ENCODE measurements at places on chromosomes 12 and 14.

- no peak for DNase-seq
Observed at GRCh38 chr14:91464615-91465205, 45.4 kb downstream of the PPP4R3A start.

DNA sequence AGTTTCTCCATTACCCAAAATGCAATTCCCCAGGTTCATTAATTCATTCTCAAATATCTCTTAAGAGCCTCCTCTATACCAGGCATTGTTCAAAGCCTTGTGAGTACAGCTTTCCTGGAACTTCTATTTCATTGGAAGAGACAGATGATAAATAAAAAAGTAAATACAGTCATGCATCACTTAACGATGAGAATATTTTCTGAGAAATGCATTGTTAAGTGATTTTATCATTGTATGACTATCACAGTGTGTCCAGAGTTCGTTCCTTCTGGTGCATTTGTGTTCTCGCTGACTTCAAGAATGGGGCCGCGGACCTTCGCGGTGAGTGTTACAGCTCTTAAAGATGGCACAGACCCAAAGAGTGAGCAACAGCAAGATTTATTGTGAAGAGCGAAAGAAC lies 66.0 kb downstream of the ANO4 start:
- DNase-seq, result no peak

- DNase-seq, result no peak
Observed at GRCh38 chr14:51360592-51360991, 120.5 kb downstream of the TMX1 start.

GRCh38 chr14:68564191-68564825 lies 228.6 kb downstream of the ZFP36L1 start:
- no peak for DNase-seq

DNA sequence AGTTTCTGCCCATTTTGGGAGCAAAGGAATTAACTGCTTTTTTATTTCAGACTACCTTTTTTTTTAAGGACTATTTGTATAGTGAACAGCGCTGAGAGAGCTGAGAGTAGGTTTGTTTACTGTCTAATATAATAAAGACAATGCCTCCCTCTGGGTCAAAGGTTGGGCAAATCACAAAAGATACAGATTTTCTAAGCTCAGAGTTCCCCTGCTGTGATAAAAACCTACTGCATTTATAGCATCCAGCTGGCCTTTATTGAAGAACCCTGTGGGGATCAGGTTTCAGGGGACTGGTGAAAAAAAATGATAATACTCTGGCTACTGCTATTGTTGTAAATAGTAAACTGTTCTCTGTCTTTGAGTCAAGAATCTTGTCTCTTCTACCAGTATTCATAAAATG lies 28.7 kb downstream of the CCDC59 start:
- DNase-seq, result no peak

DNA sequence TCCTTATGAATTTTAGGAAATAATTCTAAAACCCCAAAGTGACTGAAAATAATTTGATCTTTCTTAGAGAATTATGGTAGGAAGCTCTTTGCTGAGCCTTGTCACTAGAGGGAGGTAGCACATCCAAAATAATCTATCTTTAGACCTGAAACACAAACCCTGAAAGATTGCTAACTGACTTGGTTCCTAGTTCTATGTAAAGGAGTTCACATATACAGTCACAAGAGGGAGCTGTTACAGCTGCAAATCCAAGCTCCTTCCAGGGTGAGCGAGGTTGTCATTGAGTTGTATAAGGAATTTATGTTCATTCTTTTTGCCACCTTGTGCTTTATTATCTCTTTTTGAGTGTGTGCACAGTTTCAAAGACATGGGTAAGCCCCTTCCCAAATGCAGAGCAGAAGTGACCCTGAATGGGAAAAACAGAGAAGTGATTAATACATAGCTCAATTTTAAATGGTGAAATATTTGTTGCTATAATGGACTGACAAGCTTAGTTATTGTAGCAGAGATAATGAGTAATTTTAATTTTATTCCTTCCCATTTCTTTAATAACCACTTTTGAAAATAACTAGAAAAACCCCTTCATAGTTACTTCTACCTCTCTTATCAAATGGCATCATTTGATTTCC lies 387.9 kb downstream of the DAD1 start:
- DNase-seq, result no peak

DNA sequence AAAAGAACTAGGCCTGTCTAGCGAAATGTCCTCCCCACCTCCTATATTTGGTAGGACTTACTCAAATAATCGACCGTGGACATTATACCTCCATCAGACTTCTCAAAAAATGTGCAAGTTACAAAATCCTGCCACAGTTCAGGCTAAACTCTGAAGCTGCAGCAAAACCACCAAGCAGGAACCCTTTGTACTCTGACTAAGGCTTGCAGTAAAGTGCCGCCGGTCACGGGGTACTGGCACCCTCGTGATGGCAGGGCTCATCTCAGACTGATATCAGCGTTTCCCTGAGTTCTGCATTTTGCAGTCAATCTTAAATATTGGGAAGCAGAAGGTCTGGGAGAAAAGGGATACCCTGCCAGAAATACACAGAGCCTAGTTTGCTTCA lies 17.1 kb downstream of the SLC11A2 start:
- DNase-seq, result no peak

DNA sequence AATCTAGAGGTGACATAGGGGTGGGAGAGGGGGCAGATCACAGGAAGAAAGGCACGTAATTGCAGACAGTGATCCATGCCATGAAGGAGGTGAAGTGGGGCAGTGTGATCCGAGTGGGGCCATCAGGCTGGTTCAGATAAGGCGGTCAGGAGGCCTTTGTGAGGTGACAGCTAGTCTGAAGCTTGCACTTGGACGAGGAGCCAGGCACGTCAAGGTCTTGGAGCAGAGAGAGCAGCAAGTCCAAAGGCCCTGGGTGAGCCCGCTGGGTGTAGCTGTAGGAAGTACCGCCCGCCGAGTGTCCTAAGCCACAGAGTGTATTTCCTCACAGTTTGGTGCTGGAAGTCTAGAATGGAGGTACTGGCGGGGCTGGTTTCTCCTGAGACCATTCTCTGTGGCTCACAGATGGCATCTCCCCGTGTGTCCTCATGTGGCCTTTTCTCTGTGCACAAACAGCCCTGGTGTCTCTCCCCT lies 23.6 kb downstream of the RHOF start:
- no peak for DNase-seq

DNA sequence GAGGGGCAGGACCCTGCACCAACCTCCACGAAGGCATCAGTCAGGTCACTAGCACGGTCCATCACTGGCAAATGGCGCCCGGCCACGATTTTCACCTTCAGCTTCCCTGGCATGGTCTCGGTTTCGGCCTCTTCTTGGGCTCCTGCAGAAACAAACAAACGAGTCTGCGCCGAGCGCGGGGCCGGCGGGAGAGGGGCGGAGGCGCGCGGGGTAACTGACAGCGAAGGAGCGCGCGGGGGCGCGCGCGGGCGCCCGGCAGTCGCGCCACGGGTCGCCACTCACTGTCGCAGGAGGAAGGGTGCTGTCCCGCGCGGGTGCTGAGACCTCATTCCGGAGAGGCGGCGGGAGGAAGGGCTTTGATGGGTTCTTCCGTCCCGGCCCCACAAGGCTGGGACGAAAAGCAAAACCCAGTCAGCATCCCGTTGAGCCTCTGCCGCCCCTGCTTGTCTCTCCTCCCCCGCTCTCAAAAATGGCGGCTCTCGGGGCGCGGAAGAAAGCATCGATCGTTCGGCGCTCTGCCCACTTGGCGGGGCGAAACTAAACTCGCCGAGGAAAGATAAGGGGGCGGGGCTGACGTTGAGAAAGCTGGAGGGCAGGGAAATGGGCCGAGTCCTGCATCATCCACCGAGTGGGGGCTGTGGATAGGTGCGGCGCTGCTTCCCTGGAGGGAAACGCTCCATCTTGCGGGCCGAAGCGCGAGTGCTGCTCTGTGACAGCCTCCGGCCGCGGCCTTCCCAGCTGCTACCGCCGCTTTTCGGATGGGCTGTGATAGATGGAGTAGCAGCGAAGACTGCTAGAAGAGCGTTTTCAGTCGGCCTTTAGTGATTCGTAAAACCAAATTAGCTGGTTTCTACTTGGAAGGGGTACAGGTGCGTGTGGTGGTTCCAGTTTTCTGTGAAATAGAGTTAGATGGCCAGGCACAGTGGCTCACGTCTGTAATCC lies at the start of gene C2CD5:
Gene C2CD5 (minus strand): TSS at position 505 of the 942 bp plus-strand sequence. CDS start 392 bp downstream, at position 113.
- peak; percentile 96 for DNase-seq

- DNase-seq, result no peak
Observed at GRCh38 chr12:125674554-125675338, 609.5 kb downstream of the AACS start.

DNA sequence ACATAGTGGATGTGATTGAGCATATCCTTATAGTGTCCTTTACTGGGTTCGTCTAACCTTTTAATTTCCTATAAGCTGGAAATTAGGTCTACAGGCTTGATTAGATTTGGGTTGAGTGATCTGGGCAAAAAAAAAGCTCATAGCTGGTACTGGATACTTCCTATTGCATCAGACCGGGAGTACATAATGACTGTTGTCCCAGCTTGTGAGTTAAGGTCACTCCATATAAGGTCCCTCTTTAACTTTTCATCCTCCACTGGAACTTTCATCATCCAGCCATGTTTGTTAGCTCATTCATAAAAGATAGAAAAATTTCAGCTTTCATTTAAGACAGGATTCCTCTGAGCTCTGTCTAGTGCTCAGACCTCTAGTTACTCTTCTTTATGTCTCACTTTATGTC lies 80.8 kb downstream of the C14orf132 start:
- no peak for DNase-seq

DNA sequence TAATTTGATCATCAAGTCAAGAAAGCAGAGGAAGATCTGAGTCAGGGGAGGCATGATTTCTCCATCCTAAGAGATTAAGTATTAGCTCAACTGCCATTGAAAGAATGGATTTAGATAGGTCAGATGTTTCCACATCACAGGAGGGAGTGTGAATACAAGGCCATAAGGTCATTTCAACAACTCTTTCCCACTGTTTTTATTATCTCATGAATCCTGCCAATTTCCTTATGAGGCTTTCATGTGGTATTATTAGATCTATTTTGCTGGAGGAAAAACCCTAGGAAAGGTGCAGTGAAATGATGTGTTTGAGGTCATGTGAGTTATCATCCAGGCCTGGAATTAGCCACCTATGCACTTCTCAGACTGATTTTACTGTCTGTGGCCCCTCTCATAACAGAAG lies 269.0 kb downstream of the NOVA1 start:
- no peak for DNase-seq

DNA sequence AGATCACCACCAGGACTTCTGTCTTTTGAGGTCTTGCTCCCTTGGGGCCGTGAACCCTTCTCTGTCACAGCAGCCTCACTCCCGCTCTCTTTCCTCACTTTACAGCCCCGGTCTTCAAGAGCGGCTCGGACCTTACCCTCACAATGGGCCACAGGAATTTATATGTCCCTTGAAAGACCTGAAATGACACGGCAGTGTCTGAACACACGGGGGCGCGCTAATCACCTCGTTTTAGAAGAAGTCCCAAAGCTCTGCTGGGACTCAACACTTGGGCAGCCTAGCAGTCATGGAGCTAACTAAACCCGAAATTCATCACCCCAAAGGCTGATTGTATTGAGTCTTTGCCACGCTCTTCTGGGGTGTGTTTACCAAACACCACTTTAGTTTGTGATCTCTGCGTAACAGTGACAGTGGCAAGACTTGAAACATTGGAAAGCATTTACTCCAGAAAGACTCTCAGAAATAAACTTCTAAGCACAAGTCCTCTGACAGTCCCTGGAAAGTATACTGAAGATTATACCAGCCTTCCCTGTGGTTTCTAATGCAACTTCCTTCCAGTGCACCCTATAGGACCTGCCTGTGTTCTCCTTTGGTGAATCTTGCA lies 29.0 kb downstream of the SERPINA11 start:
- peak; percentile 7 for DNase-seq

- no peak for DNase-seq
Observed at GRCh38 chr12:117356048-117356447, 5.4 kb downstream of the NOS1 start.

- no peak for DNase-seq
Observed at GRCh38 chr12:111408116-111408440, 2.4 kb downstream of the SH2B3 start.

GRCh38 chr12:130576371-130576816 lies 139.7 kb downstream of the RIMBP2 start:
- DNase-seq, result no peak
